ENCODE measurements at places on chromosomes 12 and 14.
A peak's percentile ranks its signal among the peaks of the same experiment; 100 is the strongest.

GRCh38 chr12:120686151-120686689 lies 729 bp upstream of the MLEC start:
- peak; percentile 98 for DNase-seq

DNA sequence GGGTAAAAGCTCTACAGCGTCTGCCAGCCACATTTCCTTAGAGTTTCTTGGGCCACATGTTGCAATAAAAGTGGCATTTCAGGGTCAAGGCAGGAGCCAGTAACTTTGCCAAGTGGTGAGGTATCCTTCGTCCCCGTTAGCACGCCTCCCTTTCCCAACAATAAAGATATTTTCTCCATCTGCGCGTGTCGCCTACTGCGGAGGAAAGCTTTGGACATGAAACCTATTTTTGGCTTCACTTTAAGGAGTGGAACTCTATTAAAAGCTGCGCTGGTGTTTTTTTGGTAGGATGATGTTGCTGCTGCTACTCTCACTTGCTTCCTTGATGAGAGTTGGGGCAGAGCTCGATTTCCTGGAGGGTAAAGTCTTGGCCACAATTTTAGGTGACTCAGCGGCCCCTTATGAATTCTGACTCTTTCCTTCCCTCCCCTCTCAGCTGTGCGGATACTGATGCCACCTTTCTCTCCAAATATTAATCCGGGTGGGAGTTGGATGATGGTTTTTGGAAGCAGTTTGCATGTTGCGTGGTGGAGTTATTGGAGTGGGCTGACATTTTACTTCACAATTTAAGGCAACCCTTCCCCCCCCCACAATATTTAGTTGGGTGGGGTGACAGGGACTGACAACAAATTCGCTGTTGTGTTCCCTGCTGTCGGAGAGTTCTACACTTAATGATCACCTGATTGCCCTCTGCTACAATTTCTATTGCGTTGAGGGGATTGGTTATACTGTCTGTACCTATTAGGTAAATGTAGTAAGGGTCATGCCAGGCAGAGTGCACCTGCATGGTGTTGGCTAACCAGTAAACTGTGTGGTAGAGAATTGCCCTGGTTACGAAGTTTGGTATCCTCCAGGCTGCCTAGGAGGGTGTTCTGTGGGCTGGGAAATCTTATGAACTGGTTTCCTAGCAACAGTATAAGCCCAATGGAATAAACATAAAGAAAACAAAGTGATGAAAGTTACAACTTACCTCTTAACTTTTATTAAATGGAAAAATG lies 1.1 kb downstream of the CCDC91 start:
- DNase-seq, result peak; percentile 64

DNA sequence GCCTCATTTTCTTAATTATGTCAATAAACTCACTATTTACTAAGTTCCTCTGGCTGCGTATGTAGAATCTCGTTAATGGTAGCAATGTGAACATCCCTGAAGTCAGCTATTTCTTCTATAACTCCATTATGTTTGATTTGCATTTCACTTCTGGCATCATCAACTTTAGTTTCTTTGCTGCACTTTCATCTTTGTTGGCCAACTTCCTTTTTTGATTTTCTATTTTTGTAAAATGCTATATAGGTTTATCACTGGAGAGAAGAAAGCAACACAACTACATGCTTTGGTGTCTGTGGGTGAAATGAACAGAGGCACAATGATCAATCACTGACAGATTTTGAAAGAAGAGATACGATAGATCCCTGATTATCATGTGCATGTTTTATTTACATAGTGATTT lies 58.5 kb upstream of the ATF7IP start:
- DNase-seq, result no peak

DNA sequence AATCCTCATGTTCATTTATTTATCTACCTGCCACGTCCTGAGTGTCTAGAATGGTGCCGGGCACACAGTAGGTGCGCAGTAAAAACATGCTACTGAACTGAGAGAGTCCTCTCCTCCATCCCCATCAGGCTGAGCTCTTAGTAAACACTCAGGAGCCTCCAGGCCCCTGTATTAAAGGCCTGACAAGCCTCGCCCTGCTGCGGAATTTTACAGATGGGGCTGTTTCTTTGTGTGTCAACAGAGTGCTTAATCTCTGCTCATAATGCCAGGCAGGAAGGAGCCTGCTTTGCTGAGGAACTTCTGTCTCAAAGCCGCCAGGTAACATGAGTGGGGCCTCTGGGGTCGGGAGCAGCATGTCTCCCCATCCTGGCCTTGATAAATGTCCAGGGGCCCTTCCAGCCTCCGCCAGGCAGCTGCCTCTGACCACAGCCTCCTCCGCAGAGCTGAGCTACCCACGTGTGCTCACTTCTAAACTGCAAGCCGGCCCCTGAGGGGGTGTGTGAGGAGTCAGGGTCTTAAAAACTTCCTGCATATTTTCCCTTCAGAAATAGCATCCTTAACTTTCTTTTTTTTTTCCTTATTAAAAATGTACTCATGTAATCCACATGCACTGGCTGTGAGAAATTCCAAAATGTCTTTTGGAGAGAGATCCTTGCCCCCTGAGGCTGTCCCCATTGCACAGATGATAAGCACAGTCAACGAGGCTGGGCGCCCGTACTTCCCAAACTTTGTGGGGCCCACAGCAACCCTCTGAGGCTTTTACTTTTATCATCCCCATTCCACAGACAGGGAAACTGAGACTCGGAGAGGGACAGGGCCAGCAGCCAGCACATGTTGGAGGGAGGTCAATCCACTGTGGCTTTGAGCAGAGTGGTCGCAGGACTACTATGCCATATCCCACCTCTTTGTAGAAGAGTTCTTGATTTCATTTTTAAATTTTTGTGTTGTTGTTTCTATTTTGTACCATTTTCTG lies 116.0 kb upstream of the NCOR2 start:
- no peak for DNase-seq

GRCh38 chr12:10354502-10354901 lies 35.3 kb downstream of the KLRK1 start:
- DNase-seq, result peak; percentile 46

DNA sequence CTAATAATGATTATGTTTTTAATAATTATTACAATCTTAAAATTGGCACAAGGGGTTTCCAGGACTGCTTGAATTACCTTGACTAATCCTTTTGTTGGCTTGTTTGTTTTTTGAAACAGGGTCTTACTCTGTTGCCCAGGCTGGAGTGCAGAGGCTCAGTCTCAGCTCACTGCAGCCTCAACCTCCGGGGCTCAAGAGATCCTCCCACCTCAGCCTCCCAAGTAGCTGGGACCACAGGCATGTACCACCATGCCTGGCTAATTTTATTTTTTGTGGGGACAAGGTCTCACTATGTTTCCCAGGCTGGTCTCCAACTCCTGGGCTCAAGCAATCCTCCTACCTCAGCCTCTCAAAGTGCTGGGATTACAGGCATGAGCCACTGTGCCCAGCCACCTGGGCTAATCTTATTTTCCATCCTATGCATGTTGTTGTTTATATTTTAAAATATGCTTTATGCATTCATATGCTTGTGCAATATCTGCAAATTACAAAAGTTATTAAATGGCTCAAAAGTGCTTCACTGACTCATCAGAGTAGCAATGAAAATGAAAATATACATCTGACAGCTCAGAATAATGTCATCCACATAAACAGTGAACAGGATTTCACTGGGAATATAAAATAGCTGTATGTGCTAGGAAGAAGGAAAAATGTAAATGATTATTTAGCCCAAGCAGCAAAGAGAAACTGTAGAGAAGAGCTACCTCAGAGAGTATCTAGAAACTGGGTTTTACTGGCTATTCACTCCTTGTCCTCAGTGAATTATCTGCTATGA lies 24.8 kb upstream of the PLEKHG6 start:
- DNase-seq, result peak; percentile 82

- no peak for DNase-seq
Observed at GRCh38 chr12:49733219-49734017, 7.9 kb upstream of the TMBIM6 start.

DNA sequence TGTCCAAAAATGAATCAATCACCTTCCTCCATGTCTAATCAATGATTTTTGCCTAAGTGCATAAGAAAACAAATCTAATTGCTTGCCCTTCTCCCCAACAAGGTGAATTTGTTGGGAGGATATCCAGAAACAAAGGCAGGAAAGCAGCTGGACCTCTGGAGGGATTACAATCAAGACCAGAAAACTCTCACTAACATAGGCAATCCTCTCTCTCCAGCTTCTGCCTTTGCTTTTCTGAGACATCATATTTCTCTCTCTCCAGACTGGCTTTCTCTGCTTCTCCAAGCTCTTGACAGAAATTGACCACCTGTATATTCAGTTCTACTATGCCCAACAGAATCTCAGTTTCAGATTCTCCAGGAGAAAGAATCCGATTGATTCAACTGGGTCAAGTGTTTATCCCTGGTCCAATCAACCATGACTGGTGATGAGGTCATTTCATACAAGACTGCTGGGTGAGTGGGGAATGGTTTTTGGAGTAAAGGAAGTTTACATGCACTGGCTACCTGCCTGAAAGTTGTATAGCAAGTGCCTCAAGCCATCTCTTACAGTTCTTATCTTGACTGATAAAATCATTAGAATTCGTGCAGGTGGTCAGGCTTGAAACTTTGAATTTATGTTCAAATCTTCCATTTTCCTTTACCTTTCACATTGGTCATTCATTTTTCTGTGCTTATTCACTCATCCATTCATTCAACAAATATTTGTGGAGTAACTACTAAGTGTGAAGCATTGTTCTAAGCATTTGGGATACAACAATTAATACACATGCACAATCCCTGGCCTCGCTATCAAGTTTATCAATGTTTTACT lies 22.2 kb upstream of the CFAP54 start:
- peak; percentile 13 for DNase-seq

DNA sequence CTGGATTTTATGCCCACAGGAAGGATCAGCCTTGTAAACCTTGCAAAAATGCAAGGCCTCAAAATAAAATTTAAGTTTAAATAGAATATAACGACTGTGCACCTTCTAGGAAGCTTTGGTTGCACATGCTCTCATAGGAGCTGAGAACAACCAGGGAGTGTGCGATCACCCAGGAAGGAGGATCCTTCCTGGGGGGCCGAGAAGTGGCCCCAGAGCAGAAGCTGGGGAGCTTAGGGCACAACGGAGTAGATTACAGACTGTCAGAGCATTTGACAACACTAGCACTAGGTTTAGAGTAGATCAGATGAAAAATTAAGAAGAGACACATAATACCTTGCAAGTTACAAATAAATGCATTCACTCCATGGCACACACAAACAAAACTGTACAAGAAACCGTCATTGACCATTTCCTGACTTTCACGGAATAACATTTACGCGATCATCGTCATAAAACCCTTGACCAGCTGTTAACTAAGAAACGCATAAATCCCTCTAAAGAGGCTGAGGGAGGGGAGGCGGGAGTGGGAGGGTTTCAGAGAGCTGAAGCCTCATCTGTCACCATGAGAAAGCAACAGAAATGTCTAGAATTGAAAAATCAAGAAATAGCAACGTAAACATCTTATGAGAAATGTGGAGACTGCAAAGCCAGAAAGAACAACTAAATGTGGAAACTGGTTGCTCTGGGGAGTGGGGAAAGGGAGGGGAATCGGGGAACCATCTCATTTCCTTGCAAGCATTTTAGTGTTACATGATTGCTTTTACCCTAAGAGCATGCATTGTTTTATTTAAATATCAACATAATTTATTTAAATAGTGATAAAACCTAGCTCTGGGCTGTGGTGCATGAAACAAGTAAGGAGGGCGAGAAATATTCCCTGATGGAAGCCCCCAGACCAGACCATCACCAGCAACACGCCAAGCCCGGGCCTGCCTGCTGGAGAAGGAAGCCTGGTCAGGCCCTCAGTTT lies 13.1 kb upstream of the CCDC85C start:
- no peak for DNase-seq

GRCh38 chr12:77861317-77861716 lies 30.6 kb downstream of the NAV3 start:
- DNase-seq, result no peak

DNA sequence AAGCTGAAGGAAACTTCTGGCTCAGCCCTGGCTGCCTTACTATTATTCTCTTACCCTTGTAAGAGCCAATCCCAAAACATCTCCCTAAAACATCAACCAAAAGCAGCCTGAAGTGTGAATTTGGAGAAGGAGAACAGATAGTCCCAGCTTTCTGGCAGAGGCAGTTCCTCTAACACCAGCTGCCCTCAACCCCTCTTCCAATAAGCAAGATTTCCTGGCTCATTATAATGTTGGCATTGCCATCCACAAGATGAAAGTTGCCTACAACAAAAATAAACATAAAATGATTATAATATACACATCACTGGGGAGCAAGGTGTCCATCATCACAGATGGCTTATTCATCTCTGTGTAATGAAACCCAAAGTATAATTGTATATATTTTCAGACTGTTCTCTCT lies 352.5 kb upstream of the CCDC196 start:
- no peak for DNase-seq

- no peak for DNase-seq
Observed at GRCh38 chr14:101739446-101740141, 21.9 kb upstream of the PPP2R5C start.

DNA sequence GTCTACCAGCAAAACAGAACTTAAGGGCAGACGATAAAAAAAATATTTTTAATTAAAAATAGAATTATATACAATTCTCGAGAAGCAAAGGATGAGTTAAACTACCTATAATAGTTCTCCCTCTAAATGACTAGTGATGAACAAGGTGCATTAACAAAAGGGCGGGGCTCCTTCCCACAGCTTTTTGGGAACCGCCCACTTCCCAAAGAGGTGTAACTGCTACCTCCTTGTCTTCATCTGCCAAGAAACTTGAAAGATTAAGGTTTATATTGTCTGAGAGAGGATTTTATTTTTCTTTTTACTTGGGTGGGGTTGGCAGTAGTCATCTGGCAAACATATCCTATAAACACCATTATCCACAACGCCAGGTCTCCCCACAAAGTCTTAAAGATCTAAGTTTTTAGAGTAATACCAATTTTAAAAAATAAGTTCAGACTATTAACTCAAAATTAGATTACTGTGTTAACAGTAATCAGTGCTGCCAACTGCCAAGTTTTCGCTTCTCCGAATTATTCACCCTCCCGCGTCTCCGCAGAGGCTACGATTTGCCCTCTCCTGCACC lies 938 bp downstream of the RALGAPA1 start:
- no peak for DNase-seq

DNA sequence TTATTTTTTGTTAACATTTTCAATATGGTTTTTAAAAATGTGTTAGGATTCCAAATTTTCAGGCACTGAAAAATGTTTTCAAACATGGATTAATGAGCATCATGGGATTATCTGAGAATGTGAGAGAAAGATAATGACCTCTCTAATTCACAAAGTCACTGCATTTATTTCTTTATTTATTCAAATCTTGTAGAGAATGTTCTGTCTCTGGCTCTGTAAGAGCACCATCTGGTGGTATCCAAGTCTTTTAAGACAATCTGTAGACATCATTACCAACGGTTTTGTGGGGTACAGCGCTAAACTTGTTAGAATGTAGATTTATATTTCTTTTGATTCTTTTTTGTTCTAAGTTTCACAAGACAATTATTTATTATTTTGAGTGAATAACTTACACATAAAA lies 956.0 kb upstream of the NOVA1 start:
- DNase-seq, result peak; percentile 8

GRCh38 chr14:54348001-54348611 lies 48.7 kb upstream of the CDKN3 start:
- DNase-seq, result peak; percentile 60

DNA sequence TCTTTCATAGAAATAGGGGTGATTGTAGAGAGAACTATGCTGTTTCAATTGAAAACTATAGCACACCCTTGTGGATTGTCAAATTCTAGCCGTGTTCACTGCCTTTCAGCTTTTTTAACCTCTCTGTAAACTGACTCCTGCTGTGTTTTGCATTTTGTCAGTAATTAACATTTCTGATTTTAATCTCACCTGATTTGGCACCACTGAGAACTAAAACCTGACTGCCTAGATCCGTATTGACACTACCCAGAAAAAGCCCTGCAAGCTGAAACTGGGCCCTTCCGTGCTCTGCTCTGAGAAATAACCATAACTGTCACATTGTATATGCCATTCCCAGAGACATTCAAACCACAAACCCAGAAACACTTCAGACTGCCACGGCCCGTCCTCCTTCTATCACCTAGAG lies 26.6 kb upstream of the ETV6 start:
- DNase-seq, result no peak
